ENCODE measurements at places on chromosomes 4 and X.

- no peak for DNase-seq
These were observed 161.0 kb downstream of the SHOX start for GRCh38 chrX:791479-792034.

DNA sequence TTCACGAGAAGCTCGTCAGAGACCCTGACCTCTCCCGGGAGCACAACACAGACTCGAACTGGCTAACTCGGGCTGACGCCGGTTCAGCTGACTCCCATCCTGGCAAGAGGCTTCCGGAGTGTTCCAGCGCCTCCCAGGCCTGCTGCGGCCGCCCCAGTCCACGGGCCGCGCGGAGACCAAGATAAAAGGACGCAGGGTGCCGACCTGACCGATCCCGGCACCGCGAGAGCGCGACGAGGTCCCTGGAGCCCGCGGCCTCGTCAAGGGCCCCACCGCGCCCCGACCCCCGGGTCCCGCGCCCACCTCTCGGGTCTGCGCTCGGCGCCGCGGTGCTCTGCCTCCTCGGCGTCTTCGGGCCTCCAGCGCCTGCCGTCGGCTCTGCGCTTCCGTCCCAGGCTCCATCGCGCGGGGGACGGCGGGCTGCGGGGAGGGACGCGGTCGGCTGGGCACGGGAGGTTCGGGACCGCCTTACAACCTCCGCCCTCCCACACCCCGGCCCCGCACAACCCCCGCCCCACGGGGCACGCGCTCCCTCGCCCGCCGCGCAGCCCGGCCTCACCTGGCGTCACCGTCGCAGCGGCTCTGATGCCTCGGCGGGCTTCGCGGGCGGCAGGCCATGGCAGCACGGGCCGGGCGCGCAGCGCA lies 426 bp downstream of the SLBP start:
- DNase-seq: peak; percentile 35

GRCh38 chr4:148530114-148530513 lies 87.9 kb upstream of the NR3C2 start:
- DNase-seq: no peak

- DNase-seq: no peak
These were observed 67.4 kb downstream of the APBB2 start for GRCh38 chr4:41146716-41147506.

GRCh38 chr4:150656891-150657290 lies 74.9 kb downstream of the MAB21L2 start:
- DNase-seq: no peak

DNA sequence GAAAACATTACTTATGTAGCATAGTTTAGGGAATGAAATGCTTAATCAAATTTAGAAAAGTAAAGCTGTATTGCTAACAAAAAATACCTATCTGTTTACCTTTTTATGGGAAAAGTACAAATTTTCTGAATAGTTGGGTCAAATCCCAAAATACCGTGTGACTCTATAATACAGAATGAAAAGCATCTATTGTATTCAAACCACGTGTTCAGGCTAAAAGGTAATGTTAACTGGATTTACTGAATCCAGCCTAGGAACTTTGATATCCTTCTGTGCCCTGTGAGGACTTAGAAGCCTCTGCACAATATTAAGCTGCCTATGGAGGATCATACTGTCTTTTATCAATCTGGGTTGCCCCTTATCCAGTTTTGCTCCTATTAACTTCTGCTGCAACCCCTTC lies 36.3 kb upstream of the AGA start:
- no peak for DNase-seq

GRCh38 chr4:40157436-40157835 lies 39.4 kb upstream of the RHOH start:
- no peak for DNase-seq

DNA sequence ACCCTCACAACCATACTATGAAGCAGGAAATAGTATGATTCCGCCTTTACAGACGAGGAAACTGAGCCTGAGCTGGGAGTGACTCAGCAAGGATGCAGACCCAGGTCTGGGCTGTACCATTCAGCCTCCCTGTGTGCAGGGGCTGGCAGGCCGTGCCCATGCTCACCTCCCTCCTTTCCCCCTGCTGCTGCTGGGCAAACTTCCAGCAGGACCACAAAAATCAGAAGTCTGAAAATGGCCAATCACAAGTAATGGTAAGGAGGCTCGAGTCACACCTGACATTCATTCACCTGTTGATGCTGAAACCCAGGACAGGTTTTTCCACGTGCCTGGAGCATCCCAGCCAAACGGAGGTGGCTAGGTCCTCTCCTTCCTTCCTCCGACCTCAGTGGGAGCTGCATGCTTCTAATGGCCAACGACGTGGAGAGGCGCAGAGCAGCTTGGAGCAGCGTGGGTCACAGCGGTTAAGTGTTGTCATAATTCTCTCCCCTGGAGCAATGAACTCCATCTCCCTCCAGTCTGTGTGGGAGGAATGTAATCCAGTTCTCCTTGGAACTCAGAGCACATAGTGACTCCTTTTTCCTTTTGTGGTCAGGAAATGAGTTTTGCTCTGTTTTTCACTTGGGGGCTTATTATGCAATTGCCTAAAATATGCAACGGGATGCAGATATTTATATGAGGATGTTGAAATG lies 371.7 kb downstream of the BCOR start:
- no peak for DNase-seq

- no peak for DNase-seq
These were observed 201.1 kb downstream of the STPG2 start for GRCh38 chr4:97942137-97942536.

- DNase-seq: peak; percentile 44
These were observed at the start of gene CTPS2 for GRCh38 chrX:16712548-16713155. CTPS2 (minus strand) TSS chrX:16712669; CDS start chrX:16702902, 9,767 bp downstream.

GRCh38 chr4:71231129-71232055 lies 107.4 kb upstream of the SLC4A4 start:
- no peak for DNase-seq

DNA sequence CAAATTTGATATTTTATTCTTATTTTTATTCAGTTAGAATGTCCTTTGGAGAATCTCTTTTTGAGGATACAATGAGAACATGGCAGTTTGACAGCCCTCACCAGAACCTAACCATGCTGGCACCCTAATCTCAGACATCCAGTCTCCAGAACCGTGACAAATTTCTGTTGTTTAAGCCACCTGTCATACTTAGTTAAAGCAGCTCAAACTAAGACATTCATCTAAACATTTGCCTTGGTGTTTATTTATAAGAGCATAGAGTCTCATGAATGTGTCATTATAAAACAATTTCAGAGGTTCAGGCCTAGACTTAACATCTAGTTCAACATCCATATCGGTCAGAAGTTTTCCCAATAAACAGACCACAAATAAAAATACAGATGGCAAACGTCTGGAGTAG lies 125.1 kb upstream of the FUNDC1 start:
- DNase-seq: no peak

GRCh38 chr4:153465140-153465539 lies 1.0 kb upstream of the TMEM131L start:
- DNase-seq: no peak

DNA sequence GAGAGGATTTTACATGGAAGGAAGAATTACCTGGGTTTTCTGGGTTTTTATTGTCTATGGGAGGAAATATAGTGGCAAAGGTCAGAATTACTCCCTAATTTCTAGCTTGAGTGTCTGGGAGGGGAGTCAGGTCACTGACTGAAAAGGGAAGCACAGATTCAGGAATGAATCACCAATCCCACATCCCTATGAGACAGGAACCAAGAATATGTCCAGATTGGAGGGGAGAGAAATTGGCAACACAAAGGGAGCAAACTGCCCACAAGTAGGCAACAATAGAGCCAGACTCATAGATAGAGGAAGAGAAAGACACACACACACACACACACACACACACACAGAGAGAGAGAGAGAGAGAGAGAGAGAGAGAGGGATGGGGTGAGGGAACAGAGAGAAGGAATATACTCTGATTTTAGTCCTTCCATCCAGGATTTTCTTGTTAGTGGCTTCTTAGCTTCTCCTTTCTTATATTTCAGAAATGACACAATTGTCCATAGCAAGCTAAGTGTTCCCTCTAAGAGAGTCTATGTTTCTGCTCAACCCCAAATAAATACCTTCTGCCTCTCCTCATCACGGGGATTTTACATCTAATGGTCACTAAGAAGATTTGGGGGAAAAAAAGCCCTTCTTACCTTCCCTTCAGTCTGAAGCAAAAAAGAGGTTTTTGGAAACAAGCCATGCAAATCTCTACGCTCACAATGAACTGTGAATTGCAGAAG lies 12.0 kb downstream of the P2RY10 start:
- DNase-seq: no peak

DNA sequence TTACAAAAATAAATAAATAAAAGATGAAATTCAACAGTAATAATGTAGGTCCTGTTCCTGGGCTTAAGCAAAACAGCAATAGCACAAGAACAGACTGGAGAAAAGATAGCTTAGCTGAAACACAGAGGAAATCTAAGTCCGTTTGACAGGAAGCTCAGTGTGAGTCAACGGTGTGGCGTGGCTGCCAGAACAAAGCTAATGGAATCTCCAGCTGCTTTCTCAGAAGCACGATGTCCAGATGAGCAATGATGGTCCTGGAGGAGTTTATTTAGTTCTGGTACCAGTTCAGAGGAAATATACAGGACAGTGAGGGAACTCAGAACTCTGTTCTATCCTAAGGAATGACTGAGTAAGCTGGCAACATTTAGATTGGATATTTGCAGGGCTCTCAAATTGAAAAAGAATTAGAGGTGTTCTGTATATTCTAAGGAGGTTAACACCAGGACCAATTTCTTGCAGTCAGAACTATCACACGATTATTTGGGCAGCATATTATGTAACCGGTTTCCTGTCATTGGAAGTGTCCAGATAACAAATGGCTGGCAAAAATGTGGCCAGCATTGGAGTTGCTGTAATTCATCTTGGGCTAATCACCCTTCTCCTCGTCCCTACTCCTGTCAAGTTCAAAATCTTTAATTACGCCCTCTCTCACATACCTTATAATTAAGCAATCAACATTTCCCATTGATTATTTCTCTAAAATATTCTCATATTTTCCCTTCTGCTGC lies 12.7 kb downstream of the GAB3 start:
- DNase-seq: no peak

DNA sequence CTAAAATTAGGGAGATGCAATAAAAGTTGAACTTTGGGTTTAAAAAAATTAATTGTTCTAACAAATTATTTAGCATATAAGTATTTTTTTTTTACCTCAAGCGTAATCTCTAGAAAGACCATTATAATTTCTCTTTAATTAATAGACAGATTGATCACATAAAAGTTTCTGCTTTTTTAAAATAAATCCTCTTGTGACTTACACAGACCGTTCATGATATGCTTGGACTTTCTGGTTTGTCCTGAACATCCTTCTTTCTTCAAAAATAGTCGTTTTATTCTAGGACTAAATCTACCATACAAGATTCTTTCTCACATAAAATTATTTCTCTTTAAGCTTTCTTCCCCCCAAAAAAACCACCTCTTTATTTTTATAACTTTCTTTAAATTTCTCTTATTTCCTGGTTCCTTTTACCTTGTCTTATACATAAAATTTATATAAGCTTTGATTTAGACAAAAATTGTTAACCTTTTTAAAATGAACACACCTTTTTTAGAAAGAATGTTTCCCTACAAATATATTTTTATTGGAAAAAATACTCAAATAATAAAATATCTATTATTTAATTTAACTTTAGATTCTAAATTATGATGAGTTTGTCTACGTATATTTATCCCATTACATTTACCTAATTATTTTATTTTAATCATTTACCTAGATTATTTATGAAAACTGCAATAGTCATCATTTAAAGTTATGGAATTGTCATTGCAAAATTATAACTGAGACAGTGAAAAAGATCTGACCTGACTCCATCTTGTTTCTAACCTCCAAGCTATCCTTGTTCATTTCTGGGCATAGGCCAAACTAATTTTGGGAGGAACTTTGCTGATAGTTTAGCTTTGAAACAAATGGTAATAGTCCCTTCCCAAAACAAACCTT lies 37.6 kb downstream of the PGRMC2 start:
- DNase-seq: no peak

- DNase-seq: no peak
These were observed 132.0 kb upstream of the MED14 start for GRCh38 chrX:40867352-40867751.

DNA sequence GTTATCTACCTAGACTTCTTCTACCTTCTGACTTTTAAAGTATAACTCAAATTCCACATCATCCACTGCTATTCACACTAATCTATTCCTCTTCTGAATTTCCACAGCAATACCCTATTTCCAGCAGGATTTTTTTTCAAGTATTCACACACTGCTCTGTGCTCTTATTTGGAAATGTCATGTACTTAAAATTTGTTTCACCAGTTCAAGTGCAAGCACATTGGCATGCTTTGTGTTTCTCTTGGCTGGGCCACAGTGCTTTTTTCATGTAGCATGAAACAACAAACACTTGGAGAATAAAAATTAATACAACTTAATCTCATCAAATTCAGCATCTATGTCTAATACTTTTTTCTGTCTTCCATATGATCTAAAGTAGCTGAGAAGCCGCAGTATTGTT lies 161.8 kb upstream of the PCDH18 start:
- no peak for DNase-seq

DNA sequence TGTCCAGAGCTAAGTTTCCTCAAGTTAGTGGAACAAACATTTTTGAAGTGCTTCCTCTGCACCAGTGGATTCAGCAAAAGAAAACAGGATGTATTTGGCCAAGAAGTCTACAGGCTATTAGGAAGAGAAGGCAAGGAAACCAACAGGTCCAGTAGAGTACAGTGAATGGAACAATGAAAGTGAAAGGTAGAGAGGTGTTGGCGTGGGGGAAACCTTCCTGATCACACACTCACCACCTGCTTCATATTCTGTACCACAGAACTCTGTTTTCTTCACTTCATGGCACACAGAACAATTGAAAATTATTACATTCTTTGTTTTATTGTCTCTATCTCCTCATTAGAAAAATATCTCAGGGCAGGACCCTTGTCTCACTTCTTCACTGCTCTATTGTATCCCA lies 417.4 kb upstream of the FMR1 start:
- DNase-seq: no peak

DNA sequence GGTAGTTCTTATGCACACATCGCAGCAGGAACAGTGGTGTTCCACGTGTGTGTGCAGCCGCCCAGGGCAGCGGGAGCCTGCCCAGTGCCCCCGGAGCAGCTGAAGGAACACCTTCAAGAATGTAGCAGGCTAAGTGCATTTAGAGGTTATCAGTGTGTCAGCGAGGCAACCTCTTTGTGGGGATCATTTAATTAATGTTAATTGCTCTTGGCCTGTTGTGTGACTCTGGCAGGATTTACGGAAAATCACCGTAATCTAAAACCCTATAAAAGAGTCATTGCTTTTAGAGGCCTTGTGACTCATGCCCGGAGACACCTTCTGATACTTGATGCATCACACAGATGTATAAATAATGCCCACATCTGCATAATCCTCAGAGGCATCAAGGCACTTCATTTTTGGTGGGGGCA lies 47.3 kb upstream of the GATB start:
- DNase-seq: no peak

DNA sequence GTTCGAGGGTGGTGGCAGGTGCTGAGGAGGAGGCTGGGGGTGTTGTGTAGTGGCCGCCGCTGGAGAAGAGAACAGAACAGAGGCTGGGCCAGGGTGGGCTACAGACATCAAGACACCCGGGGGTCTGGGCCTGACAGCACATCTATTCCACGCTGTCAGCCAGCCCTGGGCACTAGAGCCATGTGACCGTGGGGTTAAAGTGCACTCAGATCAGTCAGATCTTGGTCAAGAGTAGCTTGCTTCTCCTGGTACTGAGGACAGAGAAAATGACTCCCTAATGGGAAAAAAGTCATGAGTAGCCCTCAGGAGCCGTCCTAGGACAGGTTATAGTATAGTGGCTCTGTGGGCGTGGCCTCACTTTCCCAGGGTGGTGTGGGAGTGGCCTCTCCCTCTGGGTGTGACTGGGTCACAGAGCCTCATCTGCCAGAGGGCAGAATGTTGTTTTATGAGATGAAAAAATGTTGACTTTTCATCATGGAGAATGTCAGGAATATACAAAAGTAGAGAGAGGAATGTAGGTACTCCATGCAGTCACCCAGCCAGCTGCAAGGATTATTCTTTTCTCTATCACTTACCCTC lies 19.4 kb downstream of the TRMT44 start:
- DNase-seq: no peak

Measured in CD4-positive, alpha-beta T cell treated with Interleukin-1 beta for 1 hour (primary cell).